NCI-H2107 (cell line): ENCODE measurements at places on chromosomes 6 and 20.

GRCh38 chr6:138509371-138509770, 10.1 kb upstream of the NHSL1 start:
- DNase-seq: no peak

DNA sequence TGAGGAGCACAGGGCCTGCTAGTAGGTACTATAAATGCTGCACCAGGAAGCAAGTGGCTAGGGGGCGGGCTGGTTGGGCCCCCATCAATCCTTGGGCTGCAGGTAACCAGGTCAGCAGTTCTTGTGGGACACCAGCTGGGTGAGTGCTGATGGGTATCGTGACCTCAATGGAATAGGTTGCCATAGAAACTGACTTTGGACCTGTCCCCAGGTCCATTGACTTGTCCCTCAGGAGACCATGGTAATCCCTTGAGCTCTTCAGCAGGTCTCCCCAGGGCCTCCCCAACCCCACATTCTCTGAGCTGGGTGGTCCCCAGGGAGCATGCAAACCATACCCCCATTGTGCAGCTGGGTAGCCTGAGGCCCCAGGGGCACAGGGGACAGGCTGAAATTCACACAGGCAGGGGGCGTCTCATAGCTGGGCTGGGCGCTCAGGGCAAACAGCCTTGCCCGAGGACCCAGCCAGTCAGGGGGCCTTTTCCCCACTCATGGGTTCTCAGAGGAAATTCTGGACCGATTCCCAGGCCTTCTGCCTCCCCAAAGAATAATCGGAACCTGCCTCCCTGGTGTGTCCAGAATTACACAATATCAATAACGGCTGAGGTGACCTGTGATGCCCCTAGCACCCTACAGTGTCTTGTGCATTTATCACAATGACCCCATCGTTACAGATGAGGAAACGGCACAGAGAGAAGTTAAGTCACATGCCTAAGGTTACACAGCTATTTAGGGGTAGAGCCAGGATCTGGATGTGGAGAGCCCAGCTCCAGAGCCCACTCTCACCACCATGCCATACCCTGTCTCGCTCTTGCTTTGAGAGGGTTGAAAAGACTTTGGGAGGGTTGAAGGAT, 35.9 kb downstream of the SRC start:
- no peak for DNase-seq

GRCh38 chr6:35128042-35128441, 13.1 kb downstream of the TCP11 start:
- no peak for DNase-seq

DNA sequence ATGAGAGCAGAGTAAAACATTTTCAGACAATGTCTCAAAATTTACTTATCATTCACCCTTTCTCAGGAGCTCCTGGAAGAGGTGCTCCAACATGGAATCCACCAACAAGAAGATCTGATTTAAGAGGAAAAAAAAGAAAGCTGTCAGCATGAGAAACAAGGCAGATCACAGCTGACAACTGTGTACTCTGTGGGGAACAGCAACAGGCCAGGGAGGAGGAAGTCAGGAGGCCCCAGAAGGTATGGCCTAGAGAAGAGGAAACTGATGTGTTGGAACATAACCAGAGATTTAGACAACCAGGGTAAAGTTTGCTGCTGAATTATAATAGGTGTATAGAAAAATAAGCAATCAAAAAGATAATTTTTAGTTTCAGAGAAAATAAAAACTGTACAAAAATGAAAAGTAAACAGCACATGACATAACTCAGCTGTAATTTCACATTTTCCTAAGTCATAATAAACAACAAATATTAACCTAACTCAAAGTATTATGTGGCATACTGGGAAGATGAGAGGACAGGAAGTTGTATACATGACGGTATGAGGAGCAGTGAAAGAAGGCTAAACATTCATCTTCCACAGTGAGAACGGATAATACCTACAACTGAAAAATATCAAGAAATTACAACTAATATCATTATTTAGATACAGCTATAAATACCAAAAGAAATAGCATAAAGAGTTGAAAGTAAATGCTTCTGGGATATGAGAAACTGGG, 113.6 kb upstream of the EMILIN3 start:
- DNase-seq: no peak

DNA sequence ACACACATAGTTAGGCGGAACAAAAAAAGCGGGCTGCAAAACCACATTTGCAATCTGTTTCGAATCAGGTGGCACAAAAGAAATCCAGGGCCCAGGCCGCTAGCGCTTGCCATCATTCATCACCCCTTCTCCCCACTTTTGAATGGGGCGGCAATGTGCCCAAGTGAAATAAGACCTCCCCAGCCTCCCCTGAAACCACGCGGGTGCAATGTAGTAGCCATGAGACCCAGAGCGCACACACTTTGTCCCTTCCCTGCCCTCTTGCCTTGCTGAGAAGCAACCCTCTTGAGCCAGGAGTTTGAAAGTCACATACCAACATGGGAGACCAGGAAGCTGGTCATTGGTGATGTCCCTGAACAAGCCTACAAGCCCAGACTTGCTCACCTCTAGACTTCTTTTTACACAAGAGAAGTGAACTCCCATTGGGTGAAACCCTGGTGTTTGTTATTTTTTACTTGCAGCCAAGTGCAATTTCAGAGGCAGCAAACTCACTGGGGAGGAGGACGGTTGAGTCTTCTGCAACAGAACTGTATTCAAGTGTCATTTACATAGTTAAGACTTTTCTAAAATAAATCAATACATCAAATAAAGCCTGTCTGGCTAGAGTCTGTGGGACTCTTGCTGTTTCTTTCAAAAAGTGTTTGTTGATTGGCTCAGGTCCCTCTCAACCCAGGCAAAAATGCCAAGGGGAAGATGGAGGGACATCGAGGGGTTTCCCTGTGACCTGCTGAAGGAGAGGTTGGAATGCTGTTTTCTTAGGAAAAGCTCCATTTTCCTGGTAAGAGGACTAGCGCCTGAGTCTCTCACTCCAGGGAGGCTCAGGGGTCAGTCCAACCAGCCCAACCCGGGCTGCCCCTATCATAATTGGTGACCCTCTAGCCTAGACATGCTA, 138.1 kb upstream of the PTPN1 start:
- no peak for DNase-seq

- no peak for DNase-seq
Observed at GRCh38 chr6:69936674-69937363, 70.5 kb downstream of the COL19A1 start.

DNA sequence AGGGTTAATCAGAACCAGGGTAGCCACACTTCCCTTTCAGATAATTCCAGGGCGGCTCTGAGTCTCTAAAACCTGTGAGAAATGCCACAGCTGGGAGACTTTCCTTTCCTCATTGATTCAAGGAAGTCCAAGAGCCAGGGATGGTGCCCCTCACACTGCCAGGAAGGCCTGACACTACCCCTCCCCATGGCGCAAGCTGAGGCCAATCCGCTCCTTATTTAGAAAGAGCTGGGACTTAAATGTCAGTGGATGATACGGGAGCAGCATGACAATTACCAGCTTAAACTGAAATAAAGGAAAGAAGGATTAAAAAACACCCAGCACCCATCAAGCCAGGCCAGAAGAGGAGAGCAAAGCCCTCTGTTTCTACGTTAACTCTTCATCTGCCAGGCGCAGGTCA, 244.4 kb downstream of the LRFN2 start:
- DNase-seq: no peak

GRCh38 chr6:11144393-11144851, 32.9 kb upstream of the ERVFRD-1 start:
- no peak for DNase-seq

DNA sequence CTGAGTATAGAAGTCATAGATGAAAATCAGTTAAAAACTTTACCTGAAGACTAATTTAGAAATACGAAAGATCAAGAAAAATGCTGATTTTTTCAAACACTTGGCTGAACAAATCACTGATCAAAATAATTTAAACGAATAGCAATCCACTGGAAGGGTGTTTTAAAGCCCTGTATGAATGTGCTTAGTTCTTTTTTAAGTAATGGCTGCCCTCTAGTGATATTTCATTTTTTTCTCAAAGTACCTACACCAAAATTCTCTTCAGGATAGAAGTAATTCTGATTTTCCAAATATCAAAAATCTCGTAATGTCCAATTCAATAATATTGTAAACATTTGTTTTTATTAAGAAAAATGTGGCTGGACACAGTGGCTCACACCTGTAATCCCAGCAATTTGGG, 32.5 kb downstream of the AKAP7 start:
- no peak for DNase-seq

- no peak for DNase-seq
Observed at GRCh38 chr6:148928811-148929210, 182.0 kb downstream of the UST start.

- DNase-seq: no peak
Observed at GRCh38 chr20:25622450-25623224, 1.2 kb downstream of the NANP start.

DNA sequence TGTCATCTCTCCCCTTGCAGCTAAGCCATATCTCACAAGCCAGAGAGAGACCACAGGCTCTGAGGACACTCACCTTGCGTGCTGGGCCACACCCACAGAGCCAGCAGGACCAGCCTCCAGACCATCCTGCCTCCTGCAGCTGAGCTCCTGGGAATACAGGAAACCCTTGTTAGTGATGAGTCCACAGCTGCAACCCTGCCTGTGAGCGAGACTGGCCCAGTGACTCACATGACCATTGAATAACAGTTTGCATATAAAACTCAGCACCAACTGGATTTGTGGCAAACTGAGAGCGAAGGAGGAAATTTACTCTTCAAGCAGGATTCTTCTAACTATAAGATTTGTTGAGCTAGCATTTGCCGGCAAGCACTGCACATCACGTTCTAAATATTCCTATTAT, 3.0 kb downstream of the THBS2 start:
- no peak for DNase-seq

GRCh38 chr6:93516441-93516840, 97.1 kb upstream of the EPHA7 start:
- DNase-seq: no peak

- no peak for DNase-seq
Observed at GRCh38 chr6:128233531-128233930, 286.9 kb downstream of the PTPRK start.

DNA sequence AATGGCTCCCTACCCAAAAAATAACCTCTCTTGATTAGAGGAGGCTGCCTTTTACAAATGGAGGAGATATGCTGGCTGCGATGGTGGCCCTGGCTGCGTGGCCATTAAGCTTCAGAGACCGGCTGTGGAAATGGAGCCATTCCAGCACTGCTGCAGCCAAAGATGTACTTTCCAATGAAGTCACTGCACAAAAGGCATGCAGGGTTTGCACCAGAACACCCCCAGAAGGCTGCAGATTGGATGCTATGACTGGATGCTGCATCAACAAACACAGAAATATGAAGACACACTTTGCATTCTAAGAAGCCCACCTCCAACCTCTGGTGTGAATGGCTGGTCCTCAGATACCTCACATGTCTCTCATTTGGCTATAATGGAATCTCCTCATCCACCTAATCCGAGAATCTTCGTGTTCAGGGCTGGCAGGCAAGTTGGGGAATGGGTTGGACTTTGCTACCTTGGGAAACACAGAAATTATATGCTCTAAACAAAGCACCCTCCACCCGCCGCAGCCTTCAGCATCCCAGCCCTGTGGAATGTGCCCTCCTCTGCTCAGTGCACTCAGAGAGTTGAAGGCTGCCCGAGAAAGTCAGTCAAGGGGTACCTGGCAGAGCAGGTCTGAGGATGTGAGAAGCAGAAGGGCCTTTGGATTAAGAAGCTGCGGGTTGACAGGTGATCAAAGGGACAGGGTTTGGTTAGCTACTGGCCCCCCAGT, 35.3 kb downstream of the APCDD1L start:
- DNase-seq: no peak

DNA sequence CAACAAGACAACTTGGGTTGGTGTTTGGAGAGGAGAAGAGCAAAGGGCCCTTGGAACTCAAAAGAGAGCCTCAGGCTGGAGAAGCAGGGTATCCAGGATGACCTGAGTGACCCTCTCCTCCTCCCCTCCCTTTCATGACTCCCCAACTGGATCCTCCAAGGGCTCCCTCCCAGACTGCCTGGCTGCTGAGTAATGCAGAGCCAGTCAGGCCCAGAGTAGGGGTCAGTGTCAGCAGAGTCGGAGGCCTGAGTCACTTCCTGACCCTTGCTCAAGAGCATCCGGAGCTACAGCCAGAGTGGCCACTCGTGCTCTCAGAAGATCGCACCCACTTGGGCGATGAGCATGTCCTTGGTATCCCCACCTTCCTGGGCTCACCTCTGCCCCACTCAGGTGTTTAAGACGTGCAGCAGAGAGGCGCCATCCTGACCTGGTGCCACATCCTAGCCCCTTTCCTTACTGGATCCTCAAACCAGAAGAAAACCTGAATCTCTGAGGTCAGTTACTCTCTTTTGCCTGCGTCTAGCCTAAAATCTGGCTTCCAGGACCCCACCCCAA, 2.8 kb upstream of the MAPK13 start:
- no peak for DNase-seq

GRCh38 chr6:148392671-148393070, 50.0 kb downstream of the SASH1 start:
- no peak for DNase-seq

GRCh38 chr20:59010995-59011873, 4.2 kb upstream of the CTSZ start:
- no peak for DNase-seq

DNA sequence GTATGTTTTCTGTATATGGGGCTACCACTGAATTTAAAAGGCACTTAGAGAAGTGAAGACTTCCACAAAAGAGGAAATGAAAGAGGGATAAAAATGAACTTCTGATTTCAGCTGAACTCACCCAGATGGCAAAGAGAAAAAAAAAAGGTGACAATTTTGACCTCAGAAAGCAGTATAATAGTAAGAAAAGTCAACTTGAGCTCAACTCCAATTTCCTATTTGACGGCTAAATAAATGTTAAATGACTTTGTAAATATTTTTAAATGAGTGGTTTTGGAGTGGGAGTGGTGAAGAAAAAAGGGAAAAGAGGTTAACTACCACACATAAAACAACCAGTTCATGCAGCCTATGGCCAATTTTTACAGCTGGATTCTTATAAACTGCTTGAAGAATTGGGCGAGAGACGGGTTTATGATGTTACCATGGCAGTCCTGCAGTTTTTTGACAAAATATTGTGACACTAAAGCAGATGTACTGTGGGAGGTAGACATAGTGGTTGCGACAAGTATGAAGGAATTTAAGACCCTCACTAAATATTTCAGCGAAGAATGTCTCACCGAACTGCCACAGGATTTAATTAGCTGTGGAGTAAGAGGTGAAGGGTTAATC, 49.8 kb upstream of the ADTRP start:
- DNase-seq: no peak

DNA sequence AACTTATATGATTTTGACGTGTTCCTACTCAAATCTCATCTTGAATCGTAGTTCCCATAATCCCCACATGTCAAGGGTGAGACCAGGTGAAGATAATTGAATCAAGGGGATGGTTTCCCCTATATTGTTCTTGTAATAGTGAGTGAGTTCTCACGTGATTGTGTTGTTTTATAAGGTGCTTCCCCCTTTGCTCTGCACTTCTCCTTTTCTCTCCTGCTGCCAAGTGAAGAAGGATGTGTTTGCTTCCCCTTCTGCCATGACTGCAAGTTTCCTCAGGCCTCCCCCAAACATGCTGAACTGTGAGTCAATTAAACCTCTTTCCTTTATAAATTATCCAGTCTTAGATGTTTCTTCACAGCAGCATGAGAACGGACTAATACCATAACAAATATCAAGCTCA, 83.2 kb downstream of the MANEA start:
- DNase-seq: no peak

GRCh38 chr20:3119044-3119443, 34.5 kb upstream of the AVP start:
- DNase-seq: no peak

- no peak for DNase-seq
Observed at GRCh38 chr6:75351570-75351969, 67.0 kb upstream of the TMEM30A start.
